ENCODE measurements at places on chromosomes 2 and 18.
A peak's percentile ranks its signal among the peaks of the same experiment; 100 is the strongest.

GRCh38 chr18:50458796-50459195 is 84.0 kb downstream of the SKA1 start:
- no peak for DNase-seq

- DNase-seq: no peak
These were observed 756.7 kb downstream of the SOCS6 start for GRCh38 chr18:71045331-71046065.

GRCh38 chr2:43082111-43082894 is 144.1 kb downstream of the ZFP36L2 start:
- peak; percentile 24 for DNase-seq

- DNase-seq: no peak
These were observed 14.8 kb downstream of the EVA1A start for GRCh38 chr2:75545922-75546321.

DNA sequence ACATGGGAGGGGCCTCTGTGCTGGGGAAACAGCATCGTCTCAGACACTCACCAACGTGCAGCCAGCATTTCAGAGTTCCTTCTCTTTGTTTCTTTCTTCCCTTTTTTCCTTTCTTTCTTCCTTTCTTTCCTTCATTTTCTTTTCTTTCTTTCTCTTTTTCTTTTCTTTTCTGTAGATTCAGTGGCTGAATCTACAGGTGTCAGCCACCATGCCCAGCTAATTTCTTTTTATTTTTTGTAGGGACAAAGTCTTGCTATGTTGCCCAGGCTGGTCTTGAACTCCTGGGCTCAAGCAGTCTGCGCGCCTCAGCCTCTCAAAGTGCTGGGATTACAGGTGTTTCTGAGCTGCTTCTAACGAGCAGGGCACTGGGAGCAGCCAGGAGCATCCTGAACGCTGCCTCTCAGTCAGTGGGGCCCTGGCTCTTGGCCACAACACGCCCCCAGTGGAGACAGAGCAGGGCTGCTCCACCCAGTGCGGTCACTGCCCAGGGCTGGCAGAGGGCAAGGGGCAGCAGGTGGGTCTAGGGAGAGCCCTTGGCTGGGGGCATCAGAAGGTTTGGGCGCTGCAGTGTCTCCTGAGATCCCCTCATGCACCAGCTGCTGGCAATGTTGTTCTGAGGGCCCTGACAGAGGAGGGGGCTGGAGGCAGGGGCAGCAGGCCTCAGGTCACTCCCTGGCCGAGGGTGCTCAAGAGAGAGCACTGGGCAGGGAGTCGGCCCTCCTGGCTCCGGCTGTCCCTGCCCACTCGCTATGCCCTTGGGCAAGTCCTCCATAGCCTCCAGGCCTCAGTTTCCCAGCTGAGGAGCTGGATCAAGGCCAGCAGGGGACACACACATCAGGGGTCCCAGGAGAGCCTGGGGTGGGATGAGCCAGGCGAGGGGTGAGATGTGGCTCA is 4.7 kb upstream of the KLHL30 start:
- DNase-seq: no peak

DNA sequence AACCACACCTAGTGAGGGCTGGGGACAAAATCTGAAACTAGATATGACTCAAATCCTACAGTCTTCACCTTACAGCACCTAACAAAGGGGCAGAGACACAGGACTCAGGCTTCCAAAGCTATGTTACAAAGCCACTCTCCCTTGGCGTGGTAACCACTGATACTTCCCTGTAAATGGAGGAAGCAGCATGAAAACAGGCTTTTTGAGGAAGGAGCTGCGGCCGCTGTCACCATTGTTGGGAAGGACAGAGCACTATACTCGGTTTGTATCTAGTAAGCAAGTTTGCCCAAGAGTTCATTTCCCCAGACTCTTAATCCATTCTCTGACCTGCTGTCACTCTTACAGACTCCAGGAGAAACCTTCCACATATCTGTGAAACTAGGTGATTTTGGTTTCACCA is 60.3 kb downstream of the LONRF2 start:
- peak; percentile 89 for DNase-seq

DNA sequence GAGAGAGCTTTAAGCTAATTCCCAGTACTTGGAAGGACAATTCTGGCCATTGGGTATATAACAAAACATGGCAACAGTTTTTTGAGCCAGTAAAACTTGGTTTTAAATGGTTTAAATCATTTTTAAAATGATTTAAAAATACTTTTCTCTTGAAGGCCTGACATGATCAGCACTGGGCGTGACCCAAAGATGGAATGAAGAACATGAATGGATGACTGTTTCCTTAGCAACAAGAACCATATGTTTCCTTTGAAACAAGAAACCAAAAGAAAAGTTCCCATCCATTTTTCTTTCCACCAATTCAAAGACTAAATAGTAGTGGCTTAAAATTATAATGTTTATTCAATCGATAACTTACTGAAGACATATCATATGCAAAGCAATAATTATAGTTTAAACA is 348.3 kb upstream of the FIGN start:
- no peak for DNase-seq

DNA sequence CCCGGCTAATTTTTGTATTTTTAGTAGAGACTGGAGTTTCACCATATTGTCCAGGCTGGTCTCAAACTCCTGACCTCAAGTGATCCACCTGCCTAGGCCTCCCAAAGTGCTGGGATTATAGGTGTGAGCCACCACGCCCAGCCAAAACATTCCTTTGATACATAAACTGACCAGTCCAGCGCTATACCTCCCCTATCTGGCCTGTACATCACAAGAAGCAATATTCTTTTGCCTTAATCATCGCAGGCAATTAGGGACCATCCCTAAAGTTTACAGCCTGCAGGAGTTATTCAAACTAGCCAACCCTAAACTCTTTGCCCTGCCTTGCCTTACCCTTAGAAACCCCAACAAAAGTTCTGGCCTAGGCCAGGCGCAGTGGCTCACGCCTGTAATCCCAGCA is 6.8 kb upstream of the PPM1G start:
- DNase-seq: no peak

DNA sequence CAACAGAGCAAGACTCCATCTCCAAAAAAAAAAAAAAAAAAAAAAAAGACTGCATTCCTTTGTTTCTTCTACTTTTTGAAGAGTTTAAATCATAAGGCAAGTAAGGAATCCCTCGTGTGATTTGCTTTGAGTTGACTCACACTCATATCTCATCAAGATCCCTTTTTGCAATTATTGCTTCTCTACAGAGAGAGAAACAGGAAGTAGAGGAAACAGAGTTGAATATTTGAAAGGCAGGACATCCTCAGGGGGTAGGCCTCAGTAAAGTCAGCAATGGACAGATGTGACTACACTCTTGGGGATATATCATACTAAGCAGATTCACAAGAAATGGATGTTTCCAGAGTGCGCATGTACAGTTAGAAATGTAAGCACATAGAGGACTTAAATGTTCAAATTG is 11.2 kb upstream of the EFR3B start:
- peak; percentile 69 for DNase-seq

GRCh38 chr2:75162259-75162658 is 37.1 kb downstream of the TACR1 start:
- DNase-seq: no peak

DNA sequence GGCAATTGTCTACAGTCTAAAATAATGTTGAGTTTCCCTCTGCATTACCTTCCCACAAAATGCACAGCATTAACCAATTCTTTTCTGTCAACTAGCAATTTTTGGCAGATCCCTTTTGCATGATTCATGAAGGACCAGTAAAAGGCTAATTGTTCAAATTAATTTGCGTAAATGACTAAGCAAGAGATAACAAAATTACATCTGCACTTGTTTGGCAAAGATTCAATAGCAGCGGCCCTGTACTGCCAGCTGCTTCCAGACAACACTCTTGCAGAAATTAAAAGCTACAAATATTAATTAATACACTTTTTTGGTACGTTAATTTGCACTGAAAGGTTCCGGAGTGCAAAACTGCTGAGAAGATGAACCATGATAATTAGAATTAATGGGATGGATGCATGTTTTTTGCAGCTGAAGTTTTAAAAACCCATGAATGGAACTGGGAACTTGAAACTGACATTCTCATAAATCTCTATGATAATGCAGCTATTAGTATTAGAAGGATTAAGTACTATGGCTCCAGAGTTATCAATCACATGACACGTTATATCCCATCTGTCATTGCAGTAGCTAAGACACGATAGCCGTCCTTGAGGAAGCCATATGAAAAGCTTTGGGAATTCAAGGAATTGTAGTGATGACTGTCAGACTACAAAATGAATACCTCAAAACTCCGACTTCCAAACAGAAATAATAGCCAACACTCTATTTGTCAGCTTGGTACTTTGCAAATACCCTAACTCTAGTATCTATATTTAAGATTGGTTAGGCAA is 1268.3 kb upstream of the ACVR2A start:
- no peak for DNase-seq

DNA sequence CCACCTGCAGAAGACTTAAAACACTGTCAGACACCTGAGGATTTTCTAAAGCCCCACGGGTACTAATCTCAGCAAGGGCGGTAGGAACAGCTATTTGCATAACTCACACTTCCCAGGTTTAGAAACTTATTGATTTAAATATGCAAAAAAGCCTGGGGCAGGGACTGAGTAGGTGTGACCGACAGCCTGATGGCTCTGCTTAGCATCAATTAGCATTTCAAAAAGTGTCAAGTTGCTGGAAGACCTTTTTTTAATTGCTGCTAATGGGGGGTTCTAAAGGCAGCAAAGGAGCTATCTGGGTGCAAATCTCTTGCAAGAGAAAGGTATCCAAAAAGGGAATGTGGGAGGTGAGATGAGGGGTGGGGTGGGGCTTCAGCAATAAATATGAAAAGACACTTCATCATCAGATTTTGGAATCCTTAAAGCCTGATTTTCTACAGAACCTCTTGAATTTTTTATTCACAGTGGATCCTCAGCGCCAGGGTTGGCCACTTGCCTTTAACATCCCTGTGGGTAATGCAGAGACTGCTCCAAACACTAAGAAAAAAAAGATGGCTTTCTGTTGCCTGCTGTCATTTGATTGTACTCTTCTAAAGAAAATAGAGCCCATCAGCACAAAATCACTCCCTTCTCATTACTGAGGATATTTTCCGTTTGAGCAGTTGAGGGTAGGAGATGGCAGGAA is 121.1 kb upstream of the RMP24 start:
- DNase-seq: no peak

GRCh38 chr18:13048061-13048595 is 57.0 kb downstream of the CEP192 start:
- DNase-seq: peak; percentile 81

DNA sequence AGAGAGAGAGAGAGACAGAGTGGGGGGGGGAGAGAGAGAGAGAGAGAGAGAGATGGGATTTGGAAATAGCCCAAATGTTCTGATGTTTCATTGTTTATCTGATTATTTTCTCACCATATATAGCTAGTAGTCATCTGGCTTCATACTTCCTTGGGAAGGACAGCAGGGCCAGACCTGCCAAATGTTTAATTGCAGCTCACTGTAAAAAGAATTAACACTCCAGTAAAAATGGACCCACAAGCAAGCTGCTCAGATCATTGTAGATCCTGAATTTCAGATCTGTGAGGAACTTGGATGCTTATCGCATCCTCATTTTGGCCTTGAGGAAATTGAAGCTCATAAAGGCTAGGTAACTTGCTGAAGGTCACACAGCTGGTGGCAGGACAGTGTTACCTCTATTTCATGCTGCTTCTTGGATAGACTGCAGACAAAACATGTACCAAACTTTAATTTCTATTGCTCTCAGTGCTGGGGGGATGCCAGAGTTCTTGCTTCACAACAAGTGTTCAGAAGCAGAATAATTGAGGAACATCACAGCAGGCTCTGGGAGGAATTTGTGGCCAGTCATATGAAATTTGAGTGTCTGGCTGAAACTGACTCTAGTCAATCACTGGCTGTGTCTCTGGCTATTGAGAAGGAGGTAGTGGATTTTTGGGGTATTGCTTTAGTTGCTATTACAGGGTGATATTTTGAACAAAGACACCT is 223.5 kb downstream of the PIK3C3 start:
- no peak for DNase-seq

DNA sequence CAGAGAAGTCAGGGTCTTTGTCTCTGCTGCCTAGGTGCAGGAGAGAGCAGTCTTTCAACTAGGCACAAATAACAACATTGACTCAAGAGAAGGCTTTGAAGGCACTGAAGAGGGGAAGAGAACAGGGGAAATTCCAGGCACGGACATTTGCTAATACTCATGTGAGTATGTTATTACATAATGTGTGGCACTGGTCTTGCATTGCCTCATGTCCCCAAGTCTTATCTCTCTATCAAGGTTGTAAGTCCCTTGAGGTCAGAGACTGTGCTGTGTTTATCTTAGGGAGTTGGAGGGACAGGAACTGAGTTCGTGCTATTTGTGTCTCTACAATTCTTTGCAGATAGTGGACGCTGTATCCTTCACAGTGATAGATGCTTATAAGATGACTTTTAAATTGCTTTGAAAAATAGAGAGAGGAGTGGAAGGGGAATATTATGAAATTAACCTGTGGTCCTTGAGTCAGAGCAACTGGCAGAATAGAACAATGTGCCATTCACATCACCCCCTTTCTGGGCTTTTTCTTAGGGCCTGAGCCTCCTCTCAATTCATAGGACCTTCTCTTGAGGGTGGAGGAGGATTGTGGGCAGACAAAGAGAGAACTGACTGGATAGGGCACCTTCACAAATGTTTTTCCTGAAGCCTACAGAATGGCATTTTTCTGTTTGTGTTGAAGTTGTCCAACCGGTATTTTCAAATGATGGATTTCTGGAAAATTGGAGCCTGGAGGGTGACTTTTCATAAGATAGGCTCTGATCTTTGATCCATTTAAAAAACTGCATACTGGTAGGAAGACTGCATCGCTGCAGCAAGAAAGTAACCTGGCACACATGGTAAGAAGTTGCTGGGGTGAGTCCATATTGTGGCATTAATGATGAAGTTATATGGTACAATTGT is 96.6 kb upstream of the CXCR4 start:
- DNase-seq: peak; percentile 81

GRCh38 chr18:79853303-79853992 is 55.7 kb downstream of the KCNG2 start:
- DNase-seq: no peak

DNA sequence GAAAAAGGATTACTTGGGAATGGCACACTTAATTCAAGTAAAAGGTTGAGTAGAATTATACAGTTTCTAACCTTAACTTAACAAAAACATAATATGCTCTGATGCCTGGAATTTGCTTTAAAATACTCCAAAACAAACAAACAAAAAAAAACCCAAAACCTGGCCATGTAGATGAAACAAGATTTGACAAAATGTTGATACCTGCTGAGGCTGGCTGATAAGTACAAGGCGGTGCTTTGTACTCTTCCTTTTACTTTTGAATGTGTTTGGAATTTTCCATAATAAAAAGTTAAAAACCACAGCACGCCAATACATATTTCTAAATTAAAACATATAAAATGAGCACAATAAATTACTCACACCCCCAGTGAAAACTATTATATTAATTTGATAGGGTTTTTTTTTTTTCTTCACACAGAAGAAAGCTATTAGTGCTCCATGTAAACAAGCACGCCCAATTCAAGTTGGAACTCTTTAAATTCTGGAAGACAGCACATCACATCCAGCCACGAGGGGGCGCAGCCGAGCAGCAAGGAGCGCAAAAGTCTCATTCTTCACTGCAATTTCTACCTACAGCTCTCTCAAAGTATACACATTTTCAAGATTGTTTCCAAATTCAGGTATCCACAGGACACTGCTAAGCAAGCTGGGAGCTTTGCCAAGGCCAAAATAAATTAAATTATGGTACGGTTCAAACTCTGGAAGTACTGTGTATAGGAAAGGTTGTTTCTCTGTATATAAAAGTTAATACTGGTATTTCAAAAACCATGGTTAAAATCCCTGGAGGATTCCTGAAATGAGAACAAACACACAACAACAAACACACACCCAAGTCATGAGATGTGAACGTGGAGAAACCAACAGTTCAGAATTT is 7.5 kb downstream of the SERTAD2 start:
- peak; percentile 80 for DNase-seq

GRCh38 chr2:7392076-7392787 is 475.0 kb downstream of the RNF144A start:
- no peak for DNase-seq

All from inflammatory macrophage (primary cell).